ENCODE measurements at places on chromosomes 16 and 17.

- DNase-seq = no peak
These were observed 740.9 kb downstream of the CDH8 start for GRCh38 chr16:61295311-61295710.

DNA sequence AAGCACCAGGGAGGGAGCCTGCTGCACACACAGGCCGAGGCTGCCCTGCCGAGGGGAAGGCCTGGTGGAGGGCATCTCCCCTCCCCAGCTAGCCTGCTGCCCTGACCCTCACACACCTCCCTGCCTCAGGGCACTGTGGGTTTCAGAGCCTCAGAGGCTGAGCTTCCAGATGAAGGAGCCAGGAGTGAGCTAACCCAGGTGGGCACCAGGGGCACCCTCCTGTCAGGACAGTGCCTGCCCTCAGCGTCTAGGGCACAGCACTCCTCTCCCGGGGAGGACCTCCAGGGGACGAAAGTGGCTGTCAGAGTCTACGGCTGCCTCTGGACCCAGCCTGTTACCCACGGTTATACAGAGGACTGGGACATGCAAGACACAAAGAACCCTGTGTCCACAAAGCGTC is 22.8 kb upstream of the DLX4 start:
- no peak for DNase-seq

DNA sequence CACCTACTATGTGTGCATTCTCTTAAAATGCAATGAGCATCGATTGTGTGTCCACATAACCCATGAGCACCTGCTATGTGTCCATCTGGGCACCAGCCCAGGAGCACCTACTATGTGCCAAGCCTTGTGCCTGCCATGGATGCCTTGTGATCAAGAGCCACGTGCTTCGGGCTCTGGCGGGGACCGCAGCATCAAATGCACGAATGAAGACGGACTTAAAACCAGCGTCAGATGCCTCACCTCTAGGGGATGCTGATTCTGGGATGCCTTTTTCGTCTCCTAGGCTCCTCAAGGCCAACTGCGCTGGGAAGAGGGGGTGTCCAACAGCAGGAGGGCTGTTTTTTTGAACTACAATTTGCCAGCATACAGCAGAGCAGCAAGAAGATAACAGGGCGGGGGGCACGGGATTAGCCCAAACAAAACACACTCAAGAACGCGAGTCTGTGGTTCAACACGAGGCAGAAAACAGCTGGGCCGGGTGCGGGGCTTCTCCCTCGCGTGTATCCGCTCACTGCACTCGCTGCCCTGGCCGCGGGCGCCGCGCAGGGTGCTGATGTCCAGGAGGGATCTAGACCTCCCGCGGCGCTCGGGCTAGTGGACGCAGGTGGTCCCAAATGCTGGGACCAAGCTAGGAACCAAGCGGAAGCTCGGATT is 1.2 kb upstream of the GLIS2 start:
- no peak for DNase-seq

DNA sequence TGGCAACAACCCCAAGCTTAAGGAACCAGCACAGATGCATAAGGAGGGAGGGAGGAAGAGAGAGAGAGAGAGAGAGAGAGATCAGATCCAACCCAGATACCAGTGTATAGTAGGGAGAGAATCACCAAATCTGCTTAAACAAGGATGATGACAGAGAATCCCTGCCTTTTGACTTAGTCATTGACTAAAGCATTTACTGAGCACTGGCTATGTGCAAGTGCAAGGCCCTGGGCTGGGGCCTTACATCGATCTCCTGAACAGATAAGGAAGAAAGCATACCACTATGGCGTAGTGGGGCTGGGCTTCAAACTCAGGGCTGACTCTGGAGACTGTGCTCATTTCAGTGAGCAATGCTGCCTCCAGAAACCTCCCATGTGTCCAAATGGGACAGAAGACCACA is 15.8 kb downstream of the TSNAXIP1 start:
- DNase-seq = no peak

- DNase-seq = no peak
These were observed 74.9 kb upstream of the ZFHX3 start for GRCh38 chr16:73122604-73123391.

DNA sequence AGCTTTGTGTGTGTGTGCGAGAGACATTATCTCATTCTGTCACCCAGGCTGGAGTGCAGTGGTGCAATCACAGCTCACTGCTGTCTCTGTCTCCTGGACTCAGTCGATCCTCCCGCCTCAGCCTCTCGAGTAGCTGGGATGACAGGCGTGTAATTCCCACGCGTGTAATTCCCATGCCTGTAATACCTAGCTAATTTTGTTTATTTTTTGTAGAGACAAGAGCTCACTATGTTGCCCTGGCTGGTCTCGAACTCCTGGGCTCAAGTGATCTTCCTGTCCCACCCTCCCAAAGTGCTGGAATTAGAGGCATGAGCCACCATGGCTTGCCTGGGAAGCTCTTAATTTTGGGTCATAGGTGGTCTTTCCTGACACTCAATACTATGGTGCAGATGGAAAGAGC is 205.3 kb upstream of the TNRC6C start:
- no peak for DNase-seq

DNA sequence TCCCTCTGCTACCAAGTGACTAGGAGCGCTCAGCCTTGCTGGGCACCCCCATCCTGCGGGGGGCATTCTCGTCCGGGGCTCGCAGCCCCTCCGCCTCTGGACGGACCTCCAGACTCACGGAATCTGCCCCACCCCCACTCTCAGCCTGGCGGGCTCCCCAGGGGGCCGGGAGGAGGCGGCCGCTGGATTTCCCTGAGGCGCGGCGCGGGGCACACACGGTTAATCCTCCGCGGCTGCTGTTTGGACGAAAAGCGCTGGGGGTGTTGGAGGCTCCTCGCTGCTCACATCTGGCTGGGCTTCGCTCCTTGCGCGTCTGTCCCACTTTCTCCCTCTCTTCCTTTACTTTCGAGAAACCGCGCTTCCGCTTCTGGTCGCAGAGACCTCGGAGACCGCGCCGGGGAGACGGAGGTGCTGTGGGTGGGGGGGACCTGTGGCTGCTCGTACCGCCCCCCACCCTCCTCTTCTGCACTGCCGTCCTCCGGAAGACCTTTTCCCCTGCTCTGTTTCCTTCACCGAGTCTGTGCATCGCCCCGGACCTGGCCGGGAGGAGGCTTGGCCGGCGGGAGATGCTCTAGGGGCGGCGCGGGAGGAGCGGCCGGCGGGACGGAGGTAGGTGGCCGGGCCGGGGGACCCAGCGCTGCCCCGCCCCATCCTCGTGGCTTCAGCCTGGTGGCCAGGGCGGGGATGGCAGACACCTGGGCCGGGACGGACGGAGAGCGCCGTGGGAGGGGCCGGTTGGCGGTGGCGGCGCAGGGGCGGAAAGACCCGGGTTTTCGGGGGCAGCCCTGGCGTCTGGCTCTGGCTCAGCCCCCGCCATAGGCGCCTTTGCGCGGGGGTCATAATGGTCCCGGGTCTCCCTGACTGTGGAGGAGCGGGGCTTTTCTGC is at the start of gene C1QTNF1:
Gene C1QTNF1 (plus strand): TSS at position 284 of the 886 bp plus-strand sequence. CDS start 19,800 bp downstream, outside the sequence.
- no peak for DNase-seq

DNA sequence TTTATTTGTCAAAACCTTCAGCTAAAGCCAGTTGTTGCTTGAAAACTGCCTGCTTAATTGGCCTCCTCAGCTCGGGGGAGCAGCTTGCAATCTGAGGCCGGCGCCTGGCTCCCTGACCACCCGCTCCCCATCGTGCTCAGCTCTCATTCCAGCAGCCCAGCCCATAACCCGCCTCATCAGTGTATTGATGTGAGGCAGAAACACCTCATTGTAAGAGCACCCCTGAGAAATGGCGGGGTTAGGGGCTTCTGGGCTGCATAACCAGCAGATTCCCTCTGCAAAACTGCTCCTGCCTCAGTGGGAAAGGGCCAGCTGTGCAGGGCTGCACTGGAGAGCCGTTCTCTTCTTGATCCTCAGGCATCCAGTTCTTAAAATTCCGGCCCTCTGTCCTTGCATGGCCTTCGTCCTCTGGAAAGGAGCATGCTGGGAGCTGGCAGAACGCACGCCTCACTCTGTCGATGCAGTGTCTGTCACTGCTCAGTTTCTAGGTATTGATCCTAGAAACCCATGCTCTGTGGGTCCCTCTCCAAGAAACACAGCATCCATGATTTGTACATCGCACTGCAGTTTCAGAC is 113.8 kb upstream of the CHMP6 start:
- DNase-seq = no peak

DNA sequence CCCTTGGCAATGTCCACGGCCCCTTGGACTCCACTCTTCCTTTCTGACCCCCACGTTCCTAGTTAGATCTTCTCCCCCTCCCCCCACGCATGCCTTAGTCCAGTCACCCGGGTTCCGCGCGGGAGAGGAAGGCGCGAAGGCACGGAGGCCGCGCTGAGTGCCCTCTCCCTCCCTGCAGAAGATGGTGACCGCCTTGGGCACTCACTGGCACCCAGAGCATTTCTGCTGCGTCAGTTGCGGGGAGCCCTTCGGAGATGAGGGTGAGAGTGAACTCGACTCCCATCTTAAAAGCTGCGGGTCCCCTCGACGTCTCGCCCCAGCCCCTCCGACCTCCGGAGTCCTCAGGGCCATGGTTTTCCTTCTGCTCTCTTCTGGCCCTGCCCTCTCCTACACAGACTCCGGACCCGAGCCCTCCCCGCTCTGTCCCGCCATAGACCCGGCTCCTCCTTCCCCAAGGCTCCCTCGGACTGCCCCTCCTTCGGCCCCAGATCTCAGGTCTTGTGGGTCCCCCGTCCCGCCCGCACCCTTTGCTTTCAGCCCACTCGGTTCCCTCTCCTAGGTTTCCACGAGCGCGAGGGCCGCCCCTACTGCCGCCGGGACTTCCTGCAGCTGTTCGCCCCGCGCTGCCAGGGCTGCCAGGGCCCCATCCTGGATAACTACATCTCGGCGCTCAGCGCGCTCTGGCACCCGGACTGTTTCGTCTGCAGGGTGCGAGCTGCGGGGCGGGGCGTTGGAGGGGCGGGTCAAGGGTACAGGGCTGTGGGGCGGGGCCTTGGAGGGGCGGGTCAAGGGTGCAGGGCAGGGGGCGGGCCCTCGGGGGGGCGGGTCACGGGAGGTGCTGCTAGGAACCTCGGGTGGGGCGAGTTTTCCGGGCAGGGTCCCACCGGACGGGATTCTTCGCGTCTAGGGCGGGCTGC is 4.6 kb downstream of the TGFB1I1 start:
- DNase-seq = no peak

GRCh38 chr16:55543472-55543871 is 23.0 kb upstream of the CAPNS2 start:
- DNase-seq = peak; percentile 17

DNA sequence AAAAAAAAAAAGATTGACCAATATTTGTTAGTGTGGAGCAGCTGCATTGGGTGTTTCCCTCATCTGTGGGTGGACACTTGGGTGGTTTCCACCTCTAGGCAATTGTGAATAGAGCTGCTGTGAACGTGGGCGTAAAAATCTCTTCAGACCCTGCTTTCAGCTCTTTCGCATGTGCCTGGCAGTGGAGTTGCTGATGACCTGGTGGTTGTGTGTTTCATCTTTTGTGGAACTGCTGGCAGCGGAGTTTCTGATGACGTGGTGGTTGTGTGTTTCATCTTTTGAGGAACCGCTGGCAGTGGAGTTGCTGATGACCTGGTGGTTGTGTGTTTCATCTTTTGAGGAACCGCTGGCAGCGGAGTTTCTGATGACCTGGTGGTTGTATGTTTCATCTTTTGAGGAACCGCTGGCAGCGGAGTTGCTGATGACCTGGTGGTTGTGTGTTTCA is 21.4 kb downstream of the ZC3H18 start:
- no peak for DNase-seq

DNA sequence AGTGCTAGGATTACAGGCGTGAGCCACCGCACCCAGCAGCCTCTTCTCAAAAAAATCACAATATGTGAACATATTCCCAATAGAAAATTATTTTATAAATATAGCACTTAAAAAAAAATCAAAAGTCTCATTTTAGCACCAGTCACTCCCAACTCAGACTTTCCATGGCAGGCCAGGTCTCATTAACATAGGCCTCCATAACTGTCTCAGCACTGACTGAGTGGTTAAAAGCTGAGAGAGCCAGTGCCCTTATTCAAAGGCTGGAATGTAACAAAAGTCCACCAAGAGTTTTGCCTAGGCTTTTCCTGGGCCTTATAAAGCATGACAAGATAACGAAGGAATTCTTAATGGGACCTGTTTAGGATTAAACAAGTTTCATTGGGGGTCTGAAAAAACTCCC is 79.8 kb downstream of the EMP2 start:
- DNase-seq = no peak

GRCh38 chr17:80605326-80606066 is 60.9 kb downstream of the RPTOR start:
- no peak for DNase-seq
